Stimulated activated CD8-positive, alpha-beta memory T cell treated with anti-CD3 and anti-CD28 coated beads, Interleukin-15, amount 100 ng/mL, for 4 hours (primary cell): ENCODE measurements at places on chromosomes 16 and 17.

DNA sequence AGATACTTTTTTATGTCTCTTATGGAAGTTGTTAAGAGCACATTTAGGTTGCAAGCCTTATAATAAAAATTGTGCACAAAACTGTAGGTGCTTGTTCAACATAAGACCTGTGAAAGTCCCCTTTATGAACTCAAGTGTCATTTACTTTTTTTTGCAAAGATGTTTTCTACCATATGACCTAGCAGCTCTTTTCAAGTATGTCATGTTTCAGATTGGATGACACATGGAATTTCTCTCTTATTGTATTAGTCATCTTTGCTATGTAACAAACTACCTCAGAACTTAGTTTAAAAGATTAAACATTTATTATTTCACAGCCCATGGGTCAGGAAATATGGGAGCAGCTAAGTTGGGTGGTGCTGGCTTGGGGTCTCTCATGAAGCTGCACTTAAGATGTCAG lies 57.9 kb downstream of the PHKB start:
- DNase-seq, result no peak

- DNase-seq, result no peak
Measured at GRCh38 chr16:58508671-58509251, 6.6 kb upstream of the SETD6 start.

DNA sequence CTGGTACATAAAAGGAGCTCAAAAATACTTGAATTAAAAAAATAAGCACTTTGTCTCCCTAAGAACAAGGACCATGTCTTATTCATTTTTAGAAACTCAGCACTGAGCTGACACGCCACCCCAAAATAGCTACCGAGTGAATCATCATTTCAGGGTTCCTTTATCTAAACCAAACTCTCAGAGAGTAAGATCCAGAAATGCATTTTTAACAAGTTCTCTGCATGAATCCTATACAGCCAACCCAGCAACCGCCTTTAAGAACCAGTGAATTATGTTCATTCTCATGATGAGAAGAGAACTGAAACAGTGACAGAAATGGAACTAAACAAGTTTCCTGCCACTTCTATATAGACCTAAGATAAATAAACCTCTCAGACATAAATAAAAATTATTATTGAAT lies 8.7 kb downstream of the C16orf87 start:
- no peak for DNase-seq

DNA sequence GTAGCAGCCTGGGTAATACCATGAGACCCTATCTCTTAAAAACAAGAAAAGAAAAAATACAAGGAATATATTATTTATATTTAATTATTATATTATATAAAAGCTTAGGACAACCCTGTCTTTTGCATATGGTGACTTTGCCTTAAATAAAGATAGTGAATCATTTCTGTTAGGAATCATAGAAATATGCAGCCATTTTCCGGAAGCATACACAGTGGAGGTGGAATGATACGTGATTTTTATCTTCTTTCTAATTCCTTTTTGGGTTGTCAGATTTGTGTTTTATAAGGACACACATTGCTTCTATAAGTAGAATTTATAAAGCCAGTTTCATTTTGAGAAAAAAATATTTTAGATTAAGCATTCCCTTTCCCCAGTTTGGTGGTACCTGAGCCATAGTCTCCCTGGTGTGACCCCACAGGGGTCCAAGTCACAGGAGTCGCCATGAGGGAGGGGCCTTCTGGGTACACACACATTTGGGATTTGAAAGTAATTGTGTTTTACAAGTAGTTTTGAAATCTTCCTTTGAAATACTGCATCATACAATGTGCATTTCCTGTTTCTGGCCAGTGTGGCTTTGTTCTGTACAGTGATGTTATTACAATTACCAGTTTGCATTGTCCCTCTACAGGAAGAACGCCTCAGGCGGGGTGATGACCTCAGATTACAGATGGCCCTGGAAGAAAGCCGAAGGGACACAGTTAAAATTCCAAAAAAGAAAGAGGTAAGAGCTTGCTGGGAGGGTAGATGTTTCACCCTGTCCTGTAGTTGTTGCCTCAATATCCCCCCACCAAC lies 50.9 kb downstream of the B9D1 start:
- DNase-seq, result no peak

- no peak for DNase-seq
Measured at GRCh38 chr16:81661082-81661481, 118.0 kb upstream of the PLCG2 start.

DNA sequence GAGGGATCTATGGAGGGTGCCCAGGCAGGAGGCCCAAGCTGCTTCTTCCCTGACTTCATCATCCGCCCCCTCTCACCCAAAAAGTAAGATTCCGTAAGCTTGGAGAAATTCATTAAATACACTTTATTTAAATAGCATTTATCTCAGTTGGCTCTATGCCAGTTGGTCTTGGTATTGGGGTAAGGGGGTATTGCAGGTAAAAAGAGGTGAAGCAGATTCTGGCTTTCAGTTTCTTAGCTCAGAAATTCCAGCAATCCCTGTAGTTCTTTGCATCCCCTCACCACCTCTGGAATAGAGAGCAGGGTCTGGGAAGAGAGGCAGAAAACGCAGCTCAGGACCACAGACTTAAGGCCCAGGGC lies 750 bp upstream of the ALDOC start:
- no peak for DNase-seq

DNA sequence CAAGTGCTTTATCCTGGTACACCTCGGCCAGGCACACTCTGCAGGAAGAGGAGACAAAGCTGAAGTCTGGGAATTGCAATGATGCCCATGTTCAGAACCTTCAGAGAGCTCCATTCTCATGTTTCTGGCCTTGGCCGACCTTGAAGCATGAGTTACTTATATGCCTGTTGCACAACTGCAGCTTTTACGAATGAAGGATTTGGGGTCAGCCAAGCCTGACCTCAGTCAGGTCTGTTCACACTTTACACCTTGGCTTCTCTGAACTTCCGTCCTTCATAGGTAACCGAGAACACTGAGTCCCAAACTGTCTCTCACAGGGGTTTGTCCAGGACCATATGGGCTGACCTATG lies 66.7 kb downstream of the GTF3C1 start:
- no peak for DNase-seq

DNA sequence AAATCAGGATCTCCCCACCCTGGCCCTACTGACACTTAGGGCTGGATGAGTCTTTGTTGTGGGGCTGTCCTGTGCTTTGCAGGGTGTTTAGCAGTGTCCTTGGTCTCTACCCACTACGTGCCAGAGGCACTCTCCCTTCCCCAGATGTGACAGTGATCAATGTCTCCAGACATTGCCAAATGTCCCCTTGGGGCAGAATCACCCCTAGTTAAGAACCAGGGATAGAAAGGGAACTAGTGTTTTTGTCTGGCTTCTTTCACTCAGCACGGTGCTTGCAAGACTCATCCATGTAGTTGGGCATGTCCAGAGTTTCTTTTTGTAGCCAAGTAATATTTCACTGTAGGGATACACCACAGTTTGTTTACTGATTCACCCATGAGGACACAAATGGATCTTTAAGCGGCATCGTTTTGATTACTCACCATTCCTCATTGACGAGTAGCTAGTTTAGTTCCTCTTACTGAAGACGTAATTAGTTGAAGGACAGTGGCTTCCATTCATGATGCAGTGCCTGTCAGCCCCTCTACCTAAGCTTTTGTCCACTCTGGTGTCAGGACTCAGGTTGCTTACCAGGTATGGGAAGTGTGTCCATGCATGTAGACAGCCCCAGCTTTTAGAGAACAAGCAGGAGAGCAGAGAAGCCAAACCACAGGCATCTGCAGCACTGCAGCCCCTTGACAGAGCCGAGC lies 26.0 kb upstream of the ITGB4 start:
- DNase-seq, result no peak
